T47D (cell line): ENCODE measurements at places on chromosomes 5 and 9.

DNA sequence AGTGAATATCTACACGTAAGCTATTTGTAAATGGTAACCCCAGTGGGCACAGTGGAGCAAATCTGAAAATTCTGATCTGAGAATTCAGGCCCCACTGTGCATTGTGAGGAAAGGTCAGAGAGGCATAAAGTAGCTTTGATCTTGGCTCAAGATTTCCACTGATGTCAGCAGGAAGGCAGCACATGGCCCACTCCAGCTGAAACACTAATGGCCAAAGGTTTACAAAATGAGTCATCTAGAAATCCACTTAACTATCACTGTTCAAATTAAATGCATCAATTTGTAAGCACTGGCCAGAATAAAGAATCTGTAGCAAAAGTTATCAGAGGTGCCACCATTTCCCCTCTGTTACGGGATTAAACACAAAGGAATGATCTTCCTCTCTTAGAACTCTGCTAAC lies 191.6 kb downstream of the C9orf152 start:
- DNase-seq = no peak

GRCh38 chr5:88051148-88051547 lies 217.5 kb downstream of the TMEM161B start:
- no peak for DNase-seq

DNA sequence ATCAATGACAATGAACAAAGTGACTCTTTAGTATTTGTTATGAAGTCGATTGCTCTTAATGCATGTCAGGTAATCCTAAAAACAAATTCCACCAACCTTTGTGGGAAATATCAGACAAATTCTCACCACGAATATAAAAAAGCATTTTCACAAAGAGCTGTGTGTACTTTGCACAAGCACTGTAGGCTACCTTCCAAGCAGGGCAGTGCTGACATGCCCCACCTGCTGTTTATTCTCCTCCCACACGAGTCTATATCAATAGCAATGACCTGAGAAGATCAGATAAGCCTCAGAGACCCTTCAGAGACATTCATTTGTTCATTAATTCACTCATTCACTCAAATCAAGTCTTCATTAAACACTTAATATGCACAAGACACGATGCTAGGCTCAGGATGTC lies 469.1 kb downstream of the ZSWIM6 start:
- no peak for DNase-seq

GRCh38 chr5:139946440-139946839 lies 96.7 kb downstream of the NRG2 start:
- DNase-seq = no peak

- DNase-seq = no peak
Measured at GRCh38 chr5:174725991-174726601, 1.7 kb downstream of the MSX2 start.

DNA sequence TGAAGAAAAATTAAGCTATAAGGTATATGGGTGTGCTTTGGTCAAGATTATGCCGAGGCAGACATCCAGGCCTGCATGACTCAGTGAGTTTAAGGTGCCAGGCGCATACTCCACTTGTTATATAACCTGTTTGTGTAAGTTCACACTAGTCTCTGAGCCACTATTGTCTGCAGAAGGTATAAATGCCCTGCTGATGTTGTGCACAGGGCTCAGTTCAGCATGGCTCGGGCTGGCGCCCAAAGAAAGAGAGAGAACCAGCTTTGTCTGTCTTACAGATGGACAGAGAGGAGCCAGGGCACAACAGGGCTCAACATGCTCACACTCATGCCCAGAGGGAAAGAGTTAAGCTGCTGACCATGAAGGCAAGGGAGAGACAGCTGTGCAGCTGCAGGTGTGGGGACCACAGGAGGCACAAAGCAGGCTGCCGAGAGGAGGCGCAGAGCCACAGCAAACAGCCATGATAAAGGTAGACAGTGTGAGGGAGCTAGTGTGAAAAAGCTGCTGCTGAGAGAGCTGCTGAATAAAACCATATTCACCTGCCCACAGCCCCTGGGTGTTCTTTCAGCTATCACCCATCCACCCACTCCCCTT lies 1587.6 kb upstream of the C9orf72 start:
- DNase-seq = no peak
